ENCODE measurements at places on chromosomes 3 and 15. TPM values are rescaled to one million over a fixed set of nuclear protein-coding genes. Genes with fewer than 3 reads are reported as not detected.

Gene ISLR
- total RNA-seq, result not detected

Gene HRG
- total RNA-seq, result not detected

Gene WDR53
- 23.2 TPM for total RNA-seq

Gene MAGI1
- total RNA-seq, result 0.39 TPM

Gene GHRL
- not detected for total RNA-seq
